ENCODE measurements at places on chromosomes 12 and 14. TPM values are rescaled to one million over a fixed set of nuclear protein-coding genes. Genes with fewer than 3 reads are reported as not detected.

DNA sequence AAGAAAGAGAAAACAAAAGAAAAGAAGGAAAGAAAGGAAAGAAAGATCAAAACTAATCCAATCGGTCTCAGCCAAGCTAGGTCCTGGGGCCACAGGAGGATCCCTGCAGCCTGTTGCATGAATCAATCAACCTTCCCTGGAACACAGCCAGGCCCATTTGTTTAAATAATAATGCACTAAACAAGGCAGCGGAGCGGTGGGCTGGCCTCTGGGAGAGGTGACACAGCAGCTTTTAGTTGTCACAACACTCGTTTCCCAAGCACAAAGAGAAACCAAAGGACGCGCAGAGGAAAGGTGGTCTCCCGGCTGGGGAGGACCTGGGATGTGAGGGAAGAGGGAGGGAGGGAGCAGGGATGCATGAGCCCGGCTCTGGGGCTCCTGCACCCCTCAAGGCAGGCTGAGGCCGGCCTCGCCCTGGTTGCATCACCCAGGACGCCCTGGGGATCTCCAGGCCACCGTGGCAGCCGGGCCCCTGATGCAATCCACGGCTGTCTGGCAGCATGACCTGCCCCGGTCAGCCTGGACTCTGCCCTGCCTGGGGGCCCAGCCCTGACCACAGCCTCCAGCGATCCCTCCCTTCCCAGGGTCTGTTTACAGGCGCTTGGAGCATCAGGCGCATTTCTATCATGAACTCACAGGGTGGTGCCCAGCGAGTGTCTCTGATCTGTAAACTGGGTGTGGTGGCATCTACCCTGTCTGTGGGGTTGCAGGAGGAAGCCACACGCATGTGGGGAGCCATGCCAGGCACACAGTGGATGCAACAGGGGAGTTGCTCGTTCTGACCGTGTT lies 32.5 kb downstream of the MMP17 start:
- peak overlapping the region; percentile 64 for H3K4me3 ChIP-seq
- DNase-seq, result peak; percentile 90
- peaks cover 68% of the 10 kb centered on the region for H3K4me1 ChIP-seq
- H3K27ac ChIP-seq, result peak overlapping the region; percentile 96

SSTR1 gene
- 0.24 TPM for total RNA-seq

DNA sequence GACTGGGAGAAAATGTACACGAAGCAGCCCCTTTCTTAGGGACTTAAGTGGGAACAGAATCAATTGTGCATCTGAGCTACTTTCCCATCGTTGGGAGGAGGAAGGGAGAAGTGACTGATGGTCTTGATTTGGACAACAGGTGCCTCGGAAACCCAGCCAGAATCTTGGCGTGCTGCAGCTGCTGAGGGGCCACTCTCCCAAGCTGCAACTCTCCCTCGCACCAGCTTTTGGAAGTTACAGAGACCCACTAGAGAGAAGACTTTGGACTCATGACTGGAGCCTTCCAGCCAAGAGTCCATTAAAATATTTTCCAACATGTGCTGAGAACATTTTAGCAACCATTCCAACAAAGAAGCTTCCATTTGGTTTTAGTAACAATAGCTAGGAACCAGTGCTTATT lies 52.3 kb downstream of the GNS start:
- H3K4me1 ChIP-seq, result no peaks in the 10 kb centered on the region
- H3K27ac ChIP-seq, result peak overlapping the region; percentile 42
- H3K4me3 ChIP-seq, result no peak overlapping the region

DNA sequence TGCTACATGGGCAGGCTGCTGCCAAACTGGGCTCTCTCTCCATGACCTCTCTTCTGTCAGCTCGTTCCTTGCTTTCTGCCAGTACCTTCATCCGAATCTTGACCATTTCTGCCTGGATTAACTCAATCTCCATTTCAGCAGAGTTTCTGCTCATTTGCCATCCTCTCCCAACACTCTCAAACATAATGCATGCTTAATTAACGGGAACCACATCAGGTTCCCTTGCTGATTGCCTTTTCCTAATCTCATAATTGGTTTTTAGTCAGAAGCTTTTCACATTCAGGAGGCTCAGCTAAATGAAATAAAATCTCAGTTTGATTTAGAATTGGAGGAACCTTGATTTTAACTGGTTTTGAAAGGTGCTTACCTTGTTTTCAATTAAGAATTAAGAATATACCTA lies 127.3 kb downstream of the SLC5A8 start:
- no peak overlapping the region for H3K27ac ChIP-seq
- H3K4me1 ChIP-seq, result no peaks in the 10 kb centered on the region
- no peaks in the 10 kb centered on the region for H3K27me3 ChIP-seq
- H3K36me3 ChIP-seq, result no peaks in the 10 kb centered on the region

TC2N gene
- total RNA-seq, result 86.6 TPM

GRCh38 chr14:54585214-54585613 lies 18.3 kb downstream of the SAMD4A start:
- H3K27me3 ChIP-seq, result no peaks in the 10 kb centered on the region
- H3K36me3 ChIP-seq, result no peaks in the 10 kb centered on the region
- H3K4me1 ChIP-seq, result no peaks in the 10 kb centered on the region

Measured in Calu3 (cell line).